GM04503 (cell line): ENCODE measurements at places on chromosomes 2 and 18.

DNA sequence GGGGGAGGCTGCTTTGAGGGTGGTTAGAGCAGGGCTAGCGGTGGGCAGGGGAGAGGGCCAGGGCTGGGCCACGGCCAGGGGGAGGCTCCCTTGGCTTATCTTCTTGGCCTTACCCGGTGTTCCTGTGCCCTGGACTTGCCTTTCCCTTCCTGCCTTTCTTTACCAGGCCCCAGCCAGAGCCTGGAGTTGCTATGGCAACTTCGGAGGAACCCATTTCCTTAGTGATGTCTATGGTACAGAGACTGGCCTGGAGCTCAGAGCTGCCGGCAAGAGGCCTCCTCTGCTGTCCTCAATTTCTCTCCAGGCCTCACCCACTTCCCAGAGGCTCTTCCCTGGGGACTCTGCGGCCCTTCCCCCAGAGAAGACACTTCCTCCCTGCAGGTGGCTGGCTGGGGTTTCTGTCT, 11.5 kb downstream of the SPEG start:
- DNase-seq: no peak

- no peak for DNase-seq
These were observed 36.8 kb upstream of the PLEKHM3 start for GRCh38 chr2:208062113-208062512.

- no peak for DNase-seq
These were observed 181.4 kb downstream of the BARD1 start for GRCh38 chr2:214628091-214628490.

DNA sequence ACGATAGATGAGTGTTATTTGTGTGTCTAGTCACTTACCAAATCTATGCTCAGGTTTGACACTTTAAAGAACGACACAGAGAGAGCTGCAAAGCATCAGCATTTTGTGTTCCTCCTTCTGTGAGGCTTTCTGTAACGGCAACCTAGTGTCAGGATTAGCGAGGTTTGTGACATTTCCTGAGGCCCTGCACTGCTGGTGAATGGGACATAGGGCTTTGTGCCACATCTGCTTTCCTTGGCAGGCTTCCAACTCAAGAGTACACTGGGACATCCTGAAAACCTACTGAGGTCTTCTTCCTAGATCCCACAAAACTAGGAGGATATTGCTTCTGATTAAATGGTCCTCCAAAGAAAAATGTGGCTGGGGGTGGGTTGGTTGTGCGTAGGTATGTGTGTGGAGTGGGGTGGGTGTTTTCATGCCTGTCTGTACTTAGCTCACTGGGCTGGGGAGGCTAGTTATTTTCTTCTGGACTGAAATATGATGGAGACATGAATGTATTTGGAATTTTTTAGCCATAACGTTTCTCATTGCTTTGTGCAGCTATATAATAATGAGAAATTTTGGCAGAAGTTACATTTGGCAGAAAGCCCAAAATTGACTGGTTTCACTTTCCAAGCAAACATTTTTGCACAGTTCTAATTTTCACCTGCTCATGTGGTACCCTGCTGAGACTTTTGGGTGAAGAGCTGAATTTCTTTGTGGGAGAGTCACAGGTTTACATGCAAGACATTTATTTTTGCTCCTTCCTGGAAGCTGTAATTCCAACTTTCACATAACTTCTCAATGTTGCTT, 308.4 kb downstream of the XIRP2 start:
- no peak for DNase-seq

- no peak for DNase-seq
These were observed 155.3 kb downstream of the ANTXR1 start for GRCh38 chr2:69168144-69168813.

GRCh38 chr18:36448384-36449290, 151.1 kb downstream of the FHOD3 start:
- no peak for DNase-seq

DNA sequence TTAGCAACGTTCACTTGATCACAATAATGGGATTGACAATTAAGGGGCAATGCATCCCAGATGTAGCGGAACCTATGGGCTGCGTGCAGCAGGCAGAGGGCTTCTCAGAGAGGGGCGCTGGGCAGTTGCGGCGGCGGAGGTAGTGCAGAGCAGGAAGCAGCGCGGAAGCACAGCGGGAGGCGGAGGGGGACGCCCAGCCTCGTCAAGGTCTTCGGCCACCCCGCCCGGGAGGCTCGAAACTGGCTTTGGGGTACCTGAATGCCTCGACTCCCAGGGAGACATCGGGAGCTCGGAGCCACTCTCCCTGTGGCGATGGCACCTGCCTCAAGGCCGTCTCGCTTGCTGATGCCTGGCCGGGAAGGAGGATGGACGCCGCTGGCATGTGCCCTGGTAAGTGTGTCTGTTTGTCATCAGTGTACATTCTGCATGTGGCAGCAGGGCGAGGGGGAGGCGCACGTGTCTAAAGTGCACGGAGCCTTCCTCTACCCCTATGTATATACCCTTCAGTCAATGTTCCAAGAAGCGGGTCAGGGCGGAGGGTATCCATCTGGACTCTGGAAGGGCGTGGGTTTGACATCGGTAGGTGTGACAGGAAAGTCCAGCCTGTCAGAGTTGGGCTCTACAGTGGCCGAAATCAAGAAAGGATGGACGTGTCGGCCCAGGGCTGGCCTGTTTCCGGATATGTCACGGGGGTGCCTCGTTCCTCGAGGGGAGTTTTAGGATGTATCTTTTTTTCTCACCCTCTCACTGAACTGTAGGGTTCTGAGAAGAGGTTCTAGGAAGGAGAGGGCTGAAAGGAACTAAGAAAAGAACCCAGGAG, 7.5 kb upstream of the SP9 start:
- DNase-seq: no peak
